ENCODE measurements at places on chromosomes 7 and 10. TPM values are rescaled to one million over a fixed set of nuclear protein-coding genes. Genes with fewer than 3 reads are reported as not detected.

DNA sequence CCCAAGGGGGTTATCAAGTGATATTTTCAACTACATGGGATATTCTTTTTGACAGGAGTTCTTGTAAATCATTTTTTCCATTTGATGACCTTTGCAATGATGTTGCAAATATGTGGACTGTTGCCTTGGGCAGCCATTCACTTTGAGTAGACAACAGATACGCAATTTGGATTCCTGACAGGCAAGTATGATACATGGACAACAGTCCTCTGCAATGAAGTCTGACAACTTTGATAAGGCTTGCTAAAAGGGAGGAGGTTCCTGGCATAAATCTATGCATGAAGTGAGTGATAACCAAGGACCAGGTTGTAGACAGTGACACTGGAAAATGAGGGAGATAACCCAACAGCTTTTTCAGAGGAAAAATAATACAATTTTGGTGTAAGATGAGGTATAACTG lies 17.7 kb downstream of the LRRD1 start:
- DNase-seq: no peak

Gene PAX4
- total RNA-seq: not detected

- no peak for DNase-seq
Observed at GRCh38 chr10:14574291-14574690, 200.4 kb downstream of the FAM107B start.

DNA sequence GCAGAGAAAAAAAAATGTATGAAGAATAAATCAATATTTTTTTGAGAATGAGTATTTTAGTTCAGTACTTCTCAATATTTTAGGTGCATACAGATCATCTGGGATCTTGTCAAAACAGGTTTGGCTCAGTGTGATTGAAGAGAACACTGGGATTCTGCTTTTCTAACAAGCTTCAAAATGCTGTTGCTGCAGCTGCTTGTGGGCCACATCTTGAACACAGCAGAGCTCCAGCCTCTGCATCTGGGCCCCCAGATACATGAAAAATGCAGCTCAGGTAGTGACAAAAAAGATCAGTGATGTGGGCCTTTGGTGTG lies 1177.1 kb upstream of the C7orf33 start:
- DNase-seq: no peak

- no peak for DNase-seq
Observed at GRCh38 chr7:81839708-81840369, 70.0 kb upstream of the HGF start.

DNA sequence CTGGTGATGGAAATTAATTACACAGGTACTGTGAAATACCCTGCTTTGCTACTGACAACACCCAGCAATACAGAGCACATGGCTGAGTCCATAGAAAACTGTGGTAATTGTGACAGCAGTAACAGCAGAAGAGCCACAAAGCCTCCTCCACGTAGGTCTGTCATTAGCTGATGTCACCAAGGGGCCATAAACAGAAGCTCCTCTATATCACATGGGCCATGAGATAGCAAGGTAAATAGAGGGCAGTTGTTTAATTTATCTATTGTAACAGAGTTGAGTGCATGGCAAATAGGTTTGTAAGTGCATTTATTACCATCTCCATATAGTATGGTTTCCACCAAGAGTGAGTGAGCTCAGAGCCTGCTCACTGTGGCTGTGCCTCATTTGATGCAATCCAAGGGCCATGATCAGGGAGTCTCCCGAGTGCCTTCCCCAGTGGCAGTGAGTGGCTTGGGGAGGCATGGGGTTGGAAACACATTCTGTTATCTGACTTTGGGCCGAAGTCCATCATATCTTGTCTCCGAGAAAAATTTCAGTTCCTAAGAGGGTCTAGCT lies 281.2 kb downstream of the SKAP2 start:
- DNase-seq: no peak
